ENCODE measurements at places on chromosomes 2 and 18.

- DNase-seq = peak; percentile 42
These were observed 96.0 kb downstream of the ACKR3 start for GRCh38 chr2:236665572-236666118.

DNA sequence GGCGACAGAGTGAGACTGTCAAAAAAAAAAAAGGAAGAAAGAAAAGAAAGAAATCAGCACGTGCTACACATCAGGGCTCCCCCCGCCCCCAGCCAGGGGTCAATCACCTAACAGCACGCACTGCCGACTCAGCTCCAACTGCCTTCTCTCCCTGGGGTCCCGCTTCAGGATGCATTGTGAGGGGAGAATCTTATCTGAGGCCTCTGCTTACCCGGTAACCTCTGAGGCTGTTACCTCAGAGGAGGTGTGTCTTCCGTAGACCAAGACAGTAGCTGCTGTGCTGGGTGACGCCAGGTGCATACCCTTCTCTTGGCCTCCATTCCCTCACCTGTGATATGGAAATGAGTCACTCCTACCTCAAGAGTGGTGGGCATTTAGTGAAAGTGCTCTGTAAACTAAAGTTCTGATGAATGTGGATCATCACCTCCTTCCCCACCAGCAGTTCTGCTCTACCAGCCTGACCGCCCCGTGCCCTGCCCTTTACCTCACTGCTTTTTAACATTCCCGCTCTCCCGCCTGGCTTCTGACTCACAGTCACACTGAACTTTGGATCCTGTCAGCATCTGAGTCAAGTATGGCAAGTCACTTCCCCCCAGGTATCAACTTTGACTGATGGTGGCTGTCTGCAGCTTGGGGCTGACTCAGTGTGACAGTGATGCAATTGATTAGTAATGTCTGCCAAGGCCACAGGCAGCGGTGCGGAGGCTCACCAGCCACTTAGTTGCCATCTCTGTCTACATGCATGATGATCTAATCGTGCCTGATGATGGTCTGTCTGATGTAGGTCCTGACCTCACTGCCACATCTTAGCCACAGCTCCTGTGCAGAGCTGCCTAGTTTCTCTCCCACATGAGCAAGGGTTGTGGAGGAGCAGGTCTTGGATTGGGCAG is 20.1 kb downstream of the ARID5A start:
- no peak for DNase-seq

GRCh38 chr2:240256704-240257637 is 116.5 kb upstream of the OTOS start:
- no peak for DNase-seq

GRCh38 chr2:61759005-61759404 is 94.9 kb downstream of the FAM161A start:
- no peak for DNase-seq

GRCh38 chr2:567865-568638 is 109.2 kb downstream of the TMEM18 start:
- peak; percentile 14 for DNase-seq

DNA sequence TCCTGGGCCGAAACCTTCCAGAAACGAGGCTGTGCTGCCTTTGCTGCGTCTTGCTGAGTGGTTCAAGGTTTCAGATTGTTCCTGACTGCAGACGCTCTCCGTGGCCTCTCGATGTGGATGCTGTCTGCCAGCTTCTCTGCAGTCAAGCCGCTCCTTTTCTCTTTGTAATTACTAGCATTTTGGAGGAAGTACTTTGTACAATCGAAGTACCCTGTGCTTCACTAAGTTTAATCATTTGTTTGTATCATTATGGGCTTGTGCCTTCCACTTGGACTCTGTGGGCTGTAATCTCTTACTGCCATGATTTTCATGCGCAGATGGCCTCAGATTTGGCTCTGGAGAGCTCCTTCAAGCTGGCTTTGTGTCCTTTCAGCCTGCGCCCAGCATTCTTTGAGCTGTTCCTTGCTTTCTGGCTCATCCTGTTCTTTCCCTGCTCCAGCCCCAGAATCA is 49.3 kb downstream of the TRAF3IP1 start:
- no peak for DNase-seq

DNA sequence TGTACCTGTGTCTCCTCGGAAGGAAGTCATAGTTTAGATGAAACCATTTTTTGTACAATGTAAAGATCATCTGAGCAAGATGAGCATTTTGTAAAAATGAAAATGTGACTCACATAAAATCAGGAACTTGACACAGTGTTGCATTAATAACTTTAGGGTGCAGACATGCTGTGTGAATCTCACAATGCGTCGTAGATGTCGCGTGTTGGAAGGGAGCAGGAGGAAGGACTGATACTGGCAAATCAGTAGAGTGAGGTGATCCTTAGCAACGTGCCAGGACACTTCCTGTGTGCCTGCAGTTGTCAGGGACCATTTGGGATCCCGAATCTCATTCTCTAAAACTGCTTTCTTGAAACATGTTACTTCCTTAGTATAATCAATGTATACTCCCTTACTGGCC is 103.1 kb downstream of the SH3BP4 start:
- no peak for DNase-seq

GRCh38 chr18:72637299-72637698 is 93.2 kb upstream of the CBLN2 start:
- DNase-seq = no peak

- DNase-seq = no peak
These were observed 536 bp downstream of the ELP2 start for GRCh38 chr18:36130039-36130831.

GRCh38 chr2:88199912-88200682 is 30.0 kb downstream of the THNSL2 start:
- no peak for DNase-seq

DNA sequence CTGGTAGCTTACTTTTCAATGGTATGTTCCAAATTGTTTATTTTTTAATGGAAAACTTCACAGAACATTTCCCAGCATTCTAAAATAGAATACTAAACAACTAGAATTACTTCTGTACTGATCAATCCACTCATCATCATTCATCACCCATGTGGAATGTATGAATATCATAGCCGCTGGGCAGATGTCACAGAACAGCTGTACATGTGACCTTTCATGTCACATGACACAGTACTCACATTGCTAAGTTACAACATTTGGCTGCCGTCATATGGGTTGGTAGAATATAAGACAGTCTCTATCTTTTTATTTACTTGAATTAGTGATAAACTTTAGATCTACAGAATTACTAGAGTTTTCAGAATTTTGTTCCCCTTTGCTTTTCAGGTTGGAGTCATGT is 387.6 kb downstream of the ZEB2 start:
- DNase-seq = no peak

- no peak for DNase-seq
These were observed 1.8 kb upstream of the IAH1 start for GRCh38 chr2:9472511-9472910.

DNA sequence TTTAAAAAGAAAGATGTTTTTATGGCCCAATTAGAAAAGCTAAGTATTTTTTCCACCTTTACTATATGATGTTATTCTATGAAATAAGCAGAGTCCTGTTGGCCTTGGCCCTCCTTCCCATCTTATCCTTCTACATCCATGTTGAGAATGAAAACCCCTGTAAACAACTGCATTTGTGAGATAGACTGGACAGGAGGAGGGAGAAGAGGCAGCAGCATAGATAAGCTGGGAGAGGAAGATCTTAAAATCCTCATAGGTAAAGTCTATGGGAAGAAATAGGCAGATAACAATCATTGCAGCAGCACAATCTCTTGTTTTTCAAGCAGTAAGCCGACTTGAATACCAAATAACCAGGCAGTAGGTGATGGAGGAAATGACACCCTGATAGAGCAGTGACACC is 207.6 kb upstream of the PARD3B start:
- DNase-seq = no peak

DNA sequence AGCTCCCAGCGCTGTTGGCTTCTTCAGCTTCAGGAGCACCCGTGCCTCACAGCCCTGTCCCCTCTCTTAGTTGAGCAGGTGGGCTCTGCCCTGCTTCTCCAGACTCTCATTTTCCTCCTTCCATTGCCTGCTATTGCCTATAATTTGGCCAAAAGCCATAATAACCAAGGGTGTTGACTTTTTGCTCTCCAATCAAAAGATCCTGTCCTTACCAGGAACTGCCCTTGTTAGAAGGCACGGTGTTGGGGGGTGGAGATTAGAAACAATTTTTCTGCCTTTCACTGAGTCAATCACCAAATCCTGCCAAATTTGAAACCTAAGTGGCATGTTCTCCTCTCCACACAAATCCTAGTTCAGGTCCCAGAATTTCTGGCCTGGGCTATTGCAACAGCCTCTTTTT is 16.7 kb upstream of the PDIA6 start:
- DNase-seq = no peak

DNA sequence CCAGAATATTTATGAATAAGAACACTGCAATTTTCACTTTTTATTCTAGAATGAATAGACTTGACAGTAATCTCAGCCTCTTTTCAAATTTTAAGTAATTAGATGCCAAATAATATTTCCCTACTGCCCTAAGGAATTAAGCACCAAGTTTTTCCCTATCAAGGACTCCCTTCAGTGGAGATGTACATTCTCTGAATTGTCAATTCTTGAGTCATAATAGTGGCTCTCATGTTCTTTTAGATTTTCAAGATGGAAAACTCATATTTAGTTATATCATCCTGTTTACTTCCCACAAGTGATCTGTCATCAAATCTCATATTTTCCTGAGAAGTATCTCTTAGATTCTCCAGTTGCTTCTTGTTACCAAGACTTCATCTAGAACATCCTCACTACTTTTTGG is 1248.9 kb upstream of the CHAC2 start:
- no peak for DNase-seq

DNA sequence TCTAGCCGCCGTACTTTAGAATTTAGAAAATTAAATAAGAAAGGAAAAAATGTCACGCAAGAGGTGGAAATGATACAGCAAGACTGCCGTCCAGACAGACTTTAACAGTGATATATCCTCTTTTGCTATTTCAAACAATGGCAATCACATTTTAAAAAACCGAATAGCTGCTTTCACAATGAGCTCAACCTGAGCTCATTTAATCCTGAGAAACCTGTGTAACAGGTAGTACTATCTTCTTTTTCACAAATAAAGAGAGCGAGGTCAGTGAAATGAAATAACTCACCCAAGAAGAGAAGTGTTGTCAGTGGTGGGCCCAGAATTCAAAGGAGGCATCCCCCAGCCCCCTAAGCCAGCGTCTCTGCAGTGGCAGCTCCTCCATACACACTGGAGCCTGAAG is 60.7 kb upstream of the DAPL1 start:
- DNase-seq = no peak
